Astrocyte (in vitro differentiated cells and primary cell): ENCODE measurements at places on chromosomes 12 and 14.

DNA sequence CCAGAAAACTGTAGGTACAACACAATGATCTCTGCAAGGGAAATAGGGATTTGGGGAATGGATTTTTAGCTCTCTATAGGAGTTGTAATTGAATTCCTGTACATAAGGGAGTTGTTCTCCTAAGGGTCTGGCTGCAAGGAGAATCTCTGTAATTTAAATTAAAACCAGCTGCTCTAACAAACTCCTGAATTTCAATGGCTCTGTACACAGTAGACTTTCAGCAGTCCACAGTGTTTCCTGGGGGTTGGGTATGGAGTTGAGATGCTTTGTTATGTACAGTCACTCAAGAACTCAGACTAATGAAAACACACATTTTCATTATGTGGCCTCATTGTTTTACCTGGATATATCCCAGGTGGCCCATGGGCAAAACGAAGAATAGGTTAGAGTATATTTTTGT lies 93.2 kb downstream of the NAV3 start:
- H3K36me3 ChIP-seq: no peaks in the 10 kb centered on the region
- H3K4me3 ChIP-seq: no peak overlapping the region
- H3K4me1 ChIP-seq: peaks cover 4% of the 10 kb centered on the region
- no peaks in the 10 kb centered on the region for H3K27me3 ChIP-seq
- H3K27ac ChIP-seq: no peak overlapping the region

GRCh38 chr14:101916816-101917412 lies 47.5 kb upstream of the DYNC1H1 start:
- no peaks in the 10 kb centered on the region for H3K27me3 ChIP-seq
- peaks cover 12% of the 10 kb centered on the region for H3K36me3 ChIP-seq
- H3K4me3 ChIP-seq: no peak overlapping the region
- no peak for DNase-seq

DNA sequence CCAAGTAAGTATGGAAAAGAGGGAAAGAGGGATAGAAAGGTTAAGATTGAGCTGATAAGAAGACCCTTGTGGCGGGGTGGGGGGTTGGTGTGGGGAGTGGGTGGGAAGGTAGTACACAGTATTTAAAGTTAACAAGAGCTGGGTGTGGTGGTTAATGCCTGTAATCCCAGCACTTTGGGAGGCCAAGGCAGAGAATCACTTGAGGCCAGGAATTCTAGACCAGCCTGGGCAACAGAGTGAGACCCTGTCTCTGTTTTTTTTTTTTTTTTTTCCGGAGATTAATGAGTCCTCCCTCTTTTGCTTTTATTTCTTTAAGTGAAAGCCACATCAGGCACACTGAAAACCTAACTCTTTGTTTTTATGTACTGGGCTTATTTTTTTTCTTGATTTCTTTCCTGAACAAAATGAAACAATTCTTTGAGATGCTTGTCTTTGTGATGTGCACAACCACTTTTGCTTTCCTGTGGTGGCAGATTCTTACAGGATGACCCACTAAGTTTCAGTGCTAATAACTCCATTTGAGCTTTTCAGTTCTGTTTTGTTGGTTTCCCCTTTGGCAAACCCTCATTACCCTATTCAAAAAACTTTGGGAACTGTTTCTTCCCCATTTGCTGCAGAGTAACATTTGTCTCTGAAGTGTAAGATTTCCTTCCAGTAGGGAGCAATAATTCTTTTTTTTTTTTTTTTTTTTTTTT lies 54.8 kb downstream of the WNK1 start:
- no peaks in the 10 kb centered on the region for H3K36me3 ChIP-seq
- no peak for DNase-seq
- no peaks in the 10 kb centered on the region for H3K27me3 ChIP-seq

DNA sequence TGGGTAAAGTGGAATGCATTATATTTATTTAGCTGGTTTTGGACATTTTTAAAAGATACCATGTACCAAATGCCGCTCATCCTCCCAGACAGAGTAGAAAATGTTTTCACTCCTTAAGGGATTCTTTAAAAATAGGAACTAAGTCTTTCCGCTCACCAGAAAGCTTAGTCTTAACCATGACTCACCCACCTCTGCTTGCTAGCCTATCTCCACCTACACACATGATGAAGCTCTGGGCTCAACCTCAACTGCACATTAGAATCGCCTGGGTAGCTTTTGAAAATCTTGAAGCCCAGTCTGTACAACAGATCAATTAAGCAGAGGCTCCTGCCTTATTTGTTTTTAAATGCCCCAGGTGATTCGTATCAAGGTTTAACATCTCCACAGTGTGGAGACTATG lies 260.5 kb downstream of the NEDD1 start:
- peak; percentile 88 for DNase-seq
- no peaks in the 10 kb centered on the region for H3K36me3 ChIP-seq
- no peak overlapping the region for H3K4me3 ChIP-seq
- peak overlapping the region; percentile 25 for H3K27ac ChIP-seq
- H3K4me1 ChIP-seq: peaks cover 6% of the 10 kb centered on the region

DNA sequence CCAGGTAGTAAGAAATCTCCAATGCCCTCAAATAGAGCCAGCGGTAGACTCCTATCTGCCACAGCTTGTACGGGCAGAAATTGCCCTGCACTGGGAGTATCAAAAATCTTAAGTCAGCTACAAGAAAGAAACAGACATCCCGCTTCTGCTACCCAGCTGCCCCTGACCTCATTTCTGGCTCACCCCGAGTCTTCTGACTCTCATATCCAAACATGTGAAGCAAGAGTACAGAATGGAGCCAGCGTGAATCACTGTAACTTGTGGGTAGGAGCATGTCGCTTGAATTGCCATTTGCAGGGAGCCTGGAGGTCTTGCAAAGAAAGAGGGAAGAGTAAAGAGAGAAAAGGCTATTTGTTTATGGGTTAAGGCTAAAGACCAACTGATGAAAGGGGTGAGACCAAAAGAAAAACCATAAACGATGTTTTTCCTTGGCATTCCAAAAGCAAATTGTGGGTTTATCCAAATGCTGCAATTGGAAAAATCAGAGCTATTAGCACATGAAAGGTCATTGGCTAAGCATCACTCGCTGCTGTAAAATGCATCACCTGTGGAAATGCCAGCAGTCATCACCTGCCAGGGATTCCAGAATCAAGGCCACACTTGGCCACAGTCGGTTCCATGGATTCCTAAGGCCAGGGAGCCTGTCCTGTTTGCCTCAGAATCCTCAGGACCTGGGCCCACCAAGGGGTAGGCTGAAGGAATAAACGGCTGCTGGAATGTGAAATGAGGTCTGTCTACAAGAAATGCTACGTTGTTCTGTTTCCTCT lies 86.6 kb downstream of the FOXN3 start:
- no peak overlapping the region for H3K4me3 ChIP-seq
- H3K27ac ChIP-seq: peak overlapping the region; percentile 74
- DNase-seq: peak; percentile 94
- no peaks in the 10 kb centered on the region for H3K27me3 ChIP-seq
